NCI-H774 (cell line): ENCODE measurements at places on chromosomes 2 and 18.

GRCh38 chr2:123085484-123085883 lies 939.6 kb upstream of the CNTNAP5 start:
- DNase-seq: no peak

DNA sequence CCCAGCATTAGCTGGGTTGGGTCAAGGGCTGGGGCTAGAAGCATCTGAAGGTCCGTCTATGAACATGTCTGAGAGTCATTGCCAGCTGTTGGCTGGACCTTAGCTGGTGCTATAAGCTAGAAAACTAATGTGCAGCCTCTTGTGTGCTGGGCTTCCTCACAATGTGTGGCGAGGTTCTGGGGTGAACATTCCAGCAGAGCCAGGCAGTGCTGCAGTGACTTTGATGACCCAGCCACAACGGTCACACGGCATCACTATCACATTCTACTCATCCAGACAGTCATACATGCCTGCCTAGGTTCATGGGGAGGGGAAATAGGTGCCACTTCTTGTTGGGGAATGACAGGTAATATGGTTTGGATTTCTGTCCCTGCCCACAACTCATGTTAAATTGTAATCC lies 260.5 kb downstream of the CYP26B1 start:
- DNase-seq: no peak

- DNase-seq: no peak
These were observed 384.4 kb downstream of the TSN start for GRCh38 chr2:122139739-122140420.

GRCh38 chr18:11506856-11507255 lies 102.5 kb upstream of the SLC35G4 start:
- no peak for DNase-seq

DNA sequence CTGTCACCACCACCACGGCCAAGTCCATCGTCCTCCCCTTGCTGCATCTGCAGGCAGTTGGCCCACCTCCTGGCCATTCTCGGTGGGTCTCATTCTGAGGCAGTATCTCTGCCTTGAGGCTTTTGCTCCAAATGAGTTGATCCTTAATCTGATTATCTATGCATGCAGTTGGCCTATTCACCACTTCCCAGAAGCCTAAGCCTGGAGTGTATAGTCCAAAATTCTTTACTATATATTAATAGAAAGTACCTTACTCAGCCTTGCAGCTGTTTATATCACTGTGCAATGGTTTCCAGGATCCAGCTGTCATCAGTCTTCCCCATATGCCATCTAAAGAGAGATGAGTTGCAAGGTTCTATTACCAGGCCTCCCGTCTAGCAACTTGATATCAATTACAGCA lies 292.4 kb downstream of the SS18 start:
- DNase-seq: no peak

DNA sequence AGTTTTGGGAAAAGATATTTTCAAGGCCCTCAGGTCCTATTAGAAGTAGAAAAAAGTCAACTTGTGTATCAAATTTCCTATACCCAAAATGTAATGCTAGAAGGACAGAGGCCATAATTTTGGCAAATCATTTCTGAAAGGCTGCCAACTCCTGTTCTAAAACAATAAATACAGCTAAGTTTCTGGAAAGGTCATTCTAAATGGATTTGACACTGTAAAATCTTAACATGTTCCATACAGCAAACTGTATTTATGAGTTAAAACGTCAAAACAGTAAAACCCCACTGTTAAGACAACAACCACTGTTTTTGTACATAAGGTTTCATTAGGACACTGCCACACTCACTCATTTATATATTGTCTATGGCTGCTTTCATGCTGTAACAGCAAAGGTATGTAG lies 9.7 kb downstream of the FAM98A start:
- no peak for DNase-seq

GRCh38 chr2:47772343-47772742 lies 10.6 kb upstream of the MSH6 start:
- DNase-seq: no peak

DNA sequence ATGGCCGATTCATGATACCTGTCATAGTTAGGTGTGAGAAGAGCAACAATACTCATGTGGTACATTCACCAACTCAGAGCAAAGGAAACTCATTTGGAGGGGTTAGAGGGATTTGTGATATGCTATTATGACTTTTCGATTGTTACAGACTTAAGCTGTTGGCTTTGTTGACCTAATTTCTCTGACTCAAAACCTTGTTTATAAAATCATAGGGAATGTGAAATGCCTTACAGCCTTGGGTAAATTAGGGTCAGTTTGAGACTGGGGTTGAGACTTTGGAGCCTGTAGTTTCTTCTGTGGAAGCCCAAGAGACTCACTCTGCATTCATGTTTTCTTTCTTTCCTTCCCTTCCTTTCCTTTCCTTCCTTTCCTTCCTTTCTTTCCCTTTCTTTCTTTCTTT lies 261.9 kb downstream of the LRRTM1 start:
- DNase-seq: no peak

- DNase-seq: no peak
These were observed 84.3 kb downstream of the GBX2 start for GRCh38 chr2:236083934-236084333.

- no peak for DNase-seq
These were observed 108.7 kb downstream of the EPHA4 start for GRCh38 chr2:221463241-221463896.

GRCh38 chr18:50286391-50287027 lies 983 bp downstream of the CXXC1 start:
- peak; percentile 22 for DNase-seq

DNA sequence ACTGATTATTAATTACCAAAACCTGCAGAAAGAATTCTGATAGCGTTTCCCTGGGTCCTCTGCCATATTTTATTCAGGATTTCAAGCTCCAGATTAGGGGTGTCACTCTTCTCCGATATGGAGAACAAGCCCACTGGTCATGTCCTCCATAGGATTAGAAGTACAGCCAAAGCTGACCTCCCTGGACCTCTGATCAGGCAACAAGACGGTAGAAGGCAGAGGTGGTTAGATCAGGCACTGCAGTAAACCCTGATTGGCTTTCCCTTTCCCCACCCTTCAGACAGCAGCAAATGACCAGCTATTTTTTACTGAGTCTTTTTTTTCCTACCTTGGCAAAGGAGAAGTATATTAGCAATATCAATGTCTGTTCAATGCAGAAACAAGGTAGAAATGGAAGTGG lies 37.7 kb downstream of the SPC25 start:
- no peak for DNase-seq

- no peak for DNase-seq
These were observed 28.0 kb upstream of the COX5B start for GRCh38 chr2:97617911-97618310.

- DNase-seq: peak; percentile 19
These were observed 115.3 kb upstream of the RIOK3 start for GRCh38 chr18:23337599-23338444.

GRCh38 chr2:159200498-159200897 lies 86.0 kb downstream of the WDSUB1 start:
- DNase-seq: no peak

- DNase-seq: no peak
These were observed 50.7 kb downstream of the DYNAP start for GRCh38 chr18:54641734-54642133.

GRCh38 chr2:59000796-59001195 lies 759.7 kb upstream of the FANCL start:
- no peak for DNase-seq

GRCh38 chr18:63378919-63379638 lies 12.1 kb upstream of the KDSR start:
- DNase-seq: no peak

DNA sequence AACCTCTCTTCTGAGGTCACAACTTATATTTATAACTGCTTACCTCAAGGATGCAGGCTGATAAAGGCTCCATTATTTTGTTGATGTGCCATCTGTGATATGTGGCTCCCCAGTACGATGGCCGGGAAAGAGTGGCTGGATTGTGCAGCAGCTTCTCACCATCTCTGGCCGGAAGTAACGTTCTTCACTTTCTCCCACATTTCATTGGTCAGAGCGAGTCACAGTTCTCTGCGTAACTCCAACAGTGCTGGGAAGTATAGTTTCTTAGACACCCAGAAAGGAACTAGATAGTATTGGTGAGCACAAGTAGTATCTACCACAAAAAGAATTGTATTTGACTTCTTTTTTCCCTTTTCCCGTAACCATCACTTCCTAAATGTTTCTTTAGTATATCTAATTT lies 28.7 kb downstream of the ZSWIM2 start:
- peak; percentile 27 for DNase-seq

- no peak for DNase-seq
These were observed 80.1 kb downstream of the GALNT1 start for GRCh38 chr18:35661483-35662146.
